ENCODE measurements at places on chromosomes 1 and 21.

- ATAC-seq: no peak
Observed at GRCh38 chr1:7856345-7856744, 3.5 kb upstream of the UTS2 start.

DNA sequence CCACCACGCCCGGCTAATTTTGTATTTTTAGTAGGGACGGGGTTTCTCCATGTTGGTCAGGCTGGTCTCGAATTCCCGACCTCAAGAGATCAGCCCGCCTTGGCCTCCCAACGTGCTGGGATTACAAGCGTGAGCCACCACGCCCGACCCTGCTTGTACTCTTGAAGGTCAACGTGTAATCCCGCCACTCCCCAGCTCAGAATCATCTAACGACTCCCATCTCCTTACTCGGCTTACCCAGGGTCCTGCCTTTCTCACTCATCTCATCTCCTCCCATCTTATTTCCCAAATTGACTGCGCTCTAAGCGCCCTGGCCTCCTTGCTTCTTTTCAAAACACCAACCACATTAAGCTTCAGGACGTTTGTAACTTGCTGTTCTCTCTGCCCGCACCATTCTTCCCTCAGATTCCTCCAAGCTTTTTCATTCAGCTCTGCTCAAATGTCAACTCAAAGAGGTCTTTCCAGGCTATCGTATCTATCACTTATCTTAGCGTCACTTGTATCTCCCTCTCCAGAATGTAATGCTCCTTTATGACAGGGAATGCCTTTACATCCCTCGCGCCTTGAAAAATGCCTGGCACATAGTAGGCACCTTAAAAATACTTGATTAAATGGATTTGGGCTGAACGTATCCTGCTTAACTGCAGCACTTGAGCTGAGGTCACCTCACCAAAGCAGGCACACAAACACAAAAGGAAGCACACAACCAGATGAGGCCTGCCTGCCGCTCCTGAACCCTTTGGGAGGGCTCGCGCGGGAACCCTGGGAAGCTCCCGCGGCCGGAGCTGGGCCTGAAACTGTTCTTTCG is 1.4 kb upstream of the USP1 start:
- ATAC-seq: peak; percentile 5

DNA sequence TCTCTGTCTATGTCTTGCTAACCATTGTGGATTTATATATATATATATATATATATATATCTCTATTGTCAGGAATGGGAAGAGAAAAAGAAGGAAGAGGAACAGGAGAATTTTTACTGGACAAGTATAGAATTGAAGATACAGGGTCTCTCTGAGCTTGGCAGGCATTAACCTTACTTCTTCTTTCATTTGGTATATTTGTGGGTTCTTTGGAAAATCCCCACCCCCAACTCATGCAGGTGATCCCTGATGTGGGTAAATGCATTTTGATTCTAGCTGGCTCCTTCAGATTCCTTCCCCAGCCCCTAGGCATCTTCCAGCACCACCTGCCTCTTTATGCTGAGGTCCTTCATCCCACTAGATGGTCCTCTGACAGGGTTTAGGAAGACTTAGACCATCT is 78.8 kb upstream of the TRABD2B start:
- ATAC-seq: no peak

DNA sequence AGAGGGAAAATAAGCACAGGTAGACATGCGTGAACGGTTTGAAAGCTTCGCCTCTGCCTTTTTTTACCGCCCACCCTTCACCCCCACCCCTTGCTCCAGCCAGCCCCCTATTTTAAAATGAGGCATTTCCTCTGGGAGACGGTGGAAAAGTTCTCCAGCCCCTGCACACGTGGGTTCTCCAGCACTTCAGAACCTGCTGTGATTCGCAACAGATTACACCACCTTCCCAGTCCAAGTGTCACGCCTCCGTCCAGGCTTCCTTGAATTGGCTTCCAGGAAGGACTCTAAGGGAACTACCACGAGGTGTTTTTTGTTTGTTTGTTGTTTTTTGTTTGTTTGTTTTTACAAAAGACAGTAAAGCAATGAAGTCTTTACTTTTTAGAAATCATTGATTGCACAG is 2.6 kb downstream of the LRRC7 start:
- ATAC-seq: no peak

GRCh38 chr1:31476891-31477846 is 64.2 kb downstream of the SERINC2 start:
- ATAC-seq: no peak

GRCh38 chr21:46071082-46071481 is 26.8 kb upstream of the COL6A2 start:
- ATAC-seq: no peak

DNA sequence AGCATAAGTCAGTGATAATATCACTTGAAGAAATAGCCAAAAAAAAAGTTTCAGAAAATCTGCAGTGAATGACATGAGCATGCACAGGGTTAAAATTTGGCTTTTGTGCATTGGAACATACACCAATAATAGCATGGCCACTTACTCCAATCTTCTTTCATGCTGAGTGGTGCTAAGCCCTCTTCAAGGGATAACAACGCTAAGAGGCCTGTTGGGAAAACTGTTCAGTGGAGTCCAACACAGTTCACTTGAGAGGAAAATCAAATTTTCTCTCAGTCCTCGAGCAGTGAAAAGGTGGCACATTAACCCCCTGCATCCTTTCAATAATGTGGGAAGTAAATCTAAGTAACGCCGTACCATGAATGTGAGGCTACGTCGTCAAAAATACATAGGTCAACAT is 264.7 kb downstream of the SPATA17 start:
- ATAC-seq: no peak

DNA sequence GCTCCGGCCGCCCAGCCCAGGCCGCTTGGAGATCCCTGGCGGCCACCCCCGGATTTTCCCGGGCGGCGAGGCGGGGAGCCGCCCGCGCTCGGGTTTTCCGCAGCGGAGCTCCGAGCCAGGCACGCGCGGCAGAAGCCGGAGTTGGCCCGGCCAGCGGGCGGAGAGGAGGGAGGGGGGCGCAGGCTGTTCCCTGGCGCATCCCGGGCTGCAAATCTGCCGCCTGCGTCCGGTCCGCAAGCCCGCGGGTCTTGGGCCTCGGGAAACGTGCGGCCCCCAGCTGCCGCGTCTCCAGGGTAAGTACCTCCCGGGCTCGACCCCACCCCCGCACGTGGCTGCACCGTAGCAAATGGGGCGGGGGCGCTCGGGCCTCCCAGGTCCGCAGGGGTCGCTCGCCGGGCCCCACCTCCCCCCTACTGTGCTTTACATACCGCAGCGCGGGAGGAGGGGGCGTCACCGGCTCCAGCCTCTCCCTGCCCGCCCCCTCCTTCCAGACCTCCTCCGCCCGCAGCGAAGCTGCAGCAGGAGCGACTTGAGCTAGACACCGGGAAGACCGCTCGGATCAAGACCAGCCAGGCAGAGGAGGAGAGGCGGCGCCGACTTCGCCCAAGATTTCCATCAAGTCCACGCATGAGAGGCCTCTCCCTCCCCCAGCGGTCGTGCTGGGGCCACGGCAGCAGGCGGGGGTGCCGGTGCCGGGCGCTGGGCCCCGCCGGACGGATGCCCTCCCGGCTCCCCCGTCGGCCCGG is 1.6 kb downstream of the TMEM200B start:
- peak; percentile 28 for ATAC-seq

DNA sequence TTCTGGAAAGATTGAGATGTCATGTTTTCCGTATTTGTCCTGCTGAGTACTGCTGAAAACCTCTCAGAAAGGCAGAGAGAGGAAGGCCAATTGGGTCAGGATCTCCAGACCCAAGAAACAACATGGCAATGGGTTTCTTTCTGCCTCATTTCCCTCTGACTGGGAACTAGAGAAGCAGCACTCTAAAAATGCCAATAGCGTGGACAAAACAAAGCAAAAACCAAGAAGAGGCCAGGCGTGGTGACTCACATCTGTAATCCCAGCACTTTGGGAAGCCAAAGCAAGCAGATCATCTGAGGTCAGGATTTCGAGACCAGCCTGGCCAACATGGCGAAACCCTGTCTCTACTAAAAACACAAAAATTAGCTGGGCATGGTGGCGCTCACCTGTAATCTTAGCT is 18.3 kb downstream of the TNFRSF9 start:
- no peak for ATAC-seq

DNA sequence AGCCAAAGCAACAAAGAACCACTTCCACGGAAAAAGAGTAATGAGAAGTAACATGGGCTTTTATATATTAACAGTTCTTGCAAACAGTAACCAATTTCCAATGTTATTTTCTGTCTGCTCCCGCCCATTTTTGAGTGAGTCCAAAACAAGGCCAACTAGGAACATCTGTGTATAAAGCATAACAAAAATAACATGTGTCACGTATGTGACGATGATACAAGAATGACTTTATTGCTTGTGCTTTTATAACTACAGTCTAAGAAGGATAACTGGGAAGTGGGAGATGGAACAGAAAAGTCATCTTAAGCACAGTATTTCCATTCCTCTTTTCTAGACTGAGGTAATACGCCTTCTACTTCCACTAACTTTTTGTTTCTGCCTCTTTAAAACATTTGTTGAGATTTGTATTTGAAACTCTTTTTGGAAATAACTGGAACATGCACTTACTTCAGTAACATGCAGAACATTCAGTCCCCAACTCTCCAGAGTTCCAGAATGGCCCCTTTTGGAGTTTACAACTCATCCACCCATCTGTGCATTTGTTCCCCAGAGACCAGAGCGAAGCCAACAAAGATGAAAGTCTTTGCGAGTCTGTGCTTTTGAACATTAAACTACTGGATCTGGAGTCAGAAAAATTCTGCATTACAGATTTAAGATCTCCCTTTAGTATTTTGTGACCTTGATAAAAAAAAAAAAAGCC is 143.0 kb upstream of the ZRANB2 start:
- ATAC-seq: no peak

GRCh38 chr1:4660917-4661594 is 6.6 kb downstream of the AJAP1 start:
- ATAC-seq: no peak

DNA sequence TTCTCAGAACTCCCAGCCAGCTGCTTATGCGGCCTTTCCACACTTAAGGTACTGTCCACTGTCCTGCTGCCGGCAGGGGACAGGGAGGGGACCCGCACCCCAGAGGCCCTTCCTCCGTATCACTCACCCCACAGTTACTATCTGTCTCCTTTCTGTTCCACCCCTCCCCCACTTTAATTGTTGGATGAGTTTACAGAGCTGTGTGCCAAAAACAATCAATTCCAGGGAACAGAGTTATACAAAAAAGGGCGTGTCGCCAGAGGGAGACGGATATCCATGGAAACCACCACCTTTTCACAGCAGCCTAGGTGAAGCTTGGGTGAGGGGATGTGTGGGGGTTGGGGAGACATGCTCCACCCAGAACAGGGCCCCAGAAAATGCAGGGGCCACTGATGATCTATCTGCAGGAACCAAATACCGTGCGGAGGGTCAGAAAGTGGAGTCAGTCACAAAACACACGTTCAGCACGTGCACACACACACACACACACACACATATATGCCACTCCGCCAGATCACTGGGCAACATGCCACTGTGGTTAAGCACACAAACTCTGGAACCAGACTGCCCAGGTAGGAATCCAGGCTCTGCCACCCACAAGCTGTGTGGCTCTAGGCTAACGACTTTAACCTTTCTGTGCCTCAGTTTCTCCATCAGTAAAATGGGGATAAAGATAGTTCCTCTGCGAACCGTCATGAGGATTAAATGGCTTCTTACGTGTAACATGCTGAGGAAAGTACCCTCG is 30.5 kb downstream of the CASZ1 start:
- no peak for ATAC-seq

- peak; percentile 21 for ATAC-seq
Observed at GRCh38 chr1:226604560-226605317, 56.2 kb downstream of the STUM start.

- ATAC-seq: peak; percentile 4
Observed at GRCh38 chr1:44784094-44785028, 3.6 kb downstream of the BEST4 start.

DNA sequence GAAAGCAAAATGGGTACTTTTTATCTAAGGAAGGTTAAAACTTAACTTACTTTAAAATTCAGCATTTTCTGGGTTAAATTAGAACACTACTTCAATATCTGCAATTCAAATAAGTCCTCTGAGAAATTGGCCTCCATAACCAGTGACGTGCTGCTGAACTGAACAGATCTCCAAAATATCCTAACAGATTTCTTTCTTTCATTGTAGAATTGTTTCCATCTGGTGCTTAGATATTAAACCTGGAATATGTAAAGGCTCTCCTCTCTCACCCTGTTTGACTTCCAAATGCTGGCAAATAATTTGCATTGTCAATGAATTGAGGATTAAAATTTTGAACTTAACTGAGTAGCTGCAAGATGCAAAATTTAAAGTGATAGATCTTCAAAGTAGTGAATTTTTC is 316.9 kb upstream of the CXADR start:
- ATAC-seq: no peak

DNA sequence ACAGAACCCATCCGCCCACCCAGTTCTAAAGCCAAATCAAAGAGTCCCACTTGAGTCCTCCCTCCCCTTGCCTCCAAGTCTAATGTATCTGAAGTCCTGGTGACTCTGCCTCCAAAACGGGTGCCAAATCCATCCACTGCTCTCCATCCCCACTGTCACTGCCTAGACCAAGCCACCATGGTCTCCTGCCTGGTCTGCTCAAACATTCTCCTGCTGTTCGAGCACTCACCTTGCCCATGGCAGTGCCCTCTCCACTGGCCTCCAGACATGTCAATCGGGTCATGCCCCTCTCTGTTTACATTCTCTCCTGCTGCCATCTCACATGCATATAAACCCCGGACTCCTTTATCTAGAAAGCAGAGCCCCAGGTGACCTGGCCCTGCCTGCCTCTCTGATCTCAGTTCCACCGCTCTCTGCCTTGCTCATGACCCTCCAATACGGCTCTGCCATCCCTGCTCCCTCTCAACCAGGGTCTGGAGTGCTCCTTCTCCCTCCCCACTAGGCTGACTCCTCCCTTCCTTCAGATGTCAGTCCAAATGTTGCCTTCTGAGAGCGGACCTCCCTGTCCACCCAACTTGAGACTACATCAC is 32.1 kb upstream of the MX1 start:
- no peak for ATAC-seq
